Globus pallidus (tissue), 1 donor: ENCODE measurements at places on chromosomes 4 and X.

DNA sequence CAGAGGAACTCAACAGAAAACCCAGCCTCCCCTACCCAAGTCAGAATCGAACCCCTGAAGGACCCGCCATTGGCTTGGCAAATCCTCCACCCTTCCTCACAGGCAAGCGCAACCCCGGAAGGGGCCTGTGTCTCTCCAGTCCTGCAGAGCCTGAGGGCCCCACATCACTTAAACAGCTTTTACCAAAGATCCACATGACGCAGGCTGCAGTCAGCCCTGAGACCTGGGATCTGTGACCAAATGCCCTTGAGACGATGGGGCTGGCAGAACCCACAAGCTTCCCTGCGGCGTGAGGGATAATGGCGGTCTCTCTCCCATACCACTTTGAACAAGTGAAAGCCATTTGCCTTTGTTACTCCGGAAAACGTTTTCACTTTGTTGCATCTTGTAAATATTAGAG, 54.9 kb downstream of the ACOX3 start:
- no peak for DNase-seq

GRCh38 chrX:78979789-78980464, 34.7 kb downstream of the P2RY10 start:
- DNase-seq = no peak

DNA sequence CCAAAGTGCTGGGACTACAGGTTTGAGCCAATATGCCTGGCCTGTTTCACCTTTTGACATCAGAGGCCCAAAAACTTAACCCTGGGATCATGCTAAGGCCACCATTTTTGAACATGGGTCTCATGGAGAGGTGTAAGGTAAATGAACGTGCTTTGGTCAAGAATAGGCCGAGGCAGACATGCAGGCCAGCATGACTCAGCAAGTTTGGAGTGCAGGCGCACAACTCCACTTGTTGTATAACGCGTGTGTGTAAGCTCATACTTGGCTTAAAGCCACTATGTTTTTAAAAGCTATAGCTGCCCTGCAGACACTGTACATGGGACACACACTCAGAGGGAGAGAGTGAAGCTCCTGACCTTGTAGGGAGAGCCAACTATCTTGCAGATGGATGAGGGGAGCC, 43.8 kb upstream of the HPSE start:
- no peak for DNase-seq

GRCh38 chr4:65089666-65090065, 580.6 kb downstream of the EPHA5 start:
- no peak for DNase-seq

DNA sequence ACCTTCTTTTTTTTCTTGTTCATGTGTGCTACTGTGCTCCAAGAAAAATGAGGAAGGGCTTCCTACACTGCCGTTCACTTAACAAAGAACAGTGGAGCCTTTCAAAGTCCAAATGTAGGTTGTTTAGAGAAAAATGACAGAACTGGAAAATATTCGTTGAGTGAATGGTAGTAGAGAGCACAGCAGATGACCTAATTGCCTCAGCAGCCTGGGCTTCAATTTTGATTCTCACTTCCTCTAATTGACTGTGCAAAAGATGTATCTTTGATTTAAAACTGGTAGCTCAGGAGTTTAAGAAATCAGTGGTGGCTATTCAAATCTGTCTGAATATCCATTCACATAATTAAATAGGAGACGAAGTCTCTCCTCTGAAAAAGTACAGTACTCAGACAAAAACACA, 5.2 kb downstream of the NLGN4X start:
- DNase-seq = no peak

- peak; percentile 12 for DNase-seq
Observed at GRCh38 chr4:158964114-158964727, 138.7 kb upstream of the RAPGEF2 start.

DNA sequence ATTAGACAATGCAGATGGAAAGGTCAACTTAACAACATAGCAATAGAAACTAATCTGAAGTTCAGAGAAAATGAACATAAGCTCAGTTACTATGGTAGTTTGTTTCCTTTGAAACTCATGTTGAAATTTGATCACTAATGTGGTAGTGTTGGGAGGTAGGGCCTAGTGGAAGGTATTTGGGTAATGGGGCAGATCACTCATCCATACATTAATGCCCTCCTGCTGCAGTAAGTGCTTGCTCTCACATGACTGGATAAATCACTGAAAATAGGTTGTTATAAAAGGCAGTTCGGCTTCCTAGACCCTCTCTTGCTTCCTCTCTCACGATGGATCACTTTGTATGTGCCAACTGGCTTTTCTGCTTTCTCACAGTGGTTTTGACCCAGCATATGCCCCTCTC, 567.4 kb upstream of the GALNT7 start:
- no peak for DNase-seq

DNA sequence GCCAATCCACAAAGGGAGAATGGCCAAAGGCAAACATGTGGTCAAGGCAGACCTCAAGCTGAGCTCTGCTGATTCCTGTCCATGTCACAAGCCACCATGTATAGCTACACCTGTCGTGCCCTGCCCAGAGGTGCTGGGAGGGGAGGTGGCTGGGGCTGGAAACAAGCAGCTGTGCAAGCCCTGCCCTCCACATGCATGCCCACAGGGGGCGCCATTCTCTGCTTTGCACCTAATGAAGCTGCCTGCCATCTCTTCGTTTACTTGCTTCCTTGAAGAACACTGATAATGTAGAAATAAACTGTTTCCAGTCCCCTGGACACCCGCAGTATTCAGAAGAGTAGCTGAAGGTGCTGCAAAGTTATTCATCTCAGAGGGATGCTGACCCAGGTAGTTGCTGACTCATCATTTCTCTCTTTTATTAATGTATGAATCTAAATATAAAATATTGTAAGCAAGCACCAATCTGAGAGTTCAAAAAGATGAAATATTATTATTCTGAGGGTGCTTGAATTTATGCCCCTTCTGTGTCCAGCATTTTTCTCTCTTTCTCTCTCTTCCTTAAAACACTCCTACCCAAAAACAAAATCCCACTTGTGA, 278.6 kb downstream of the ADGRA3 start:
- DNase-seq = peak; percentile 47

DNA sequence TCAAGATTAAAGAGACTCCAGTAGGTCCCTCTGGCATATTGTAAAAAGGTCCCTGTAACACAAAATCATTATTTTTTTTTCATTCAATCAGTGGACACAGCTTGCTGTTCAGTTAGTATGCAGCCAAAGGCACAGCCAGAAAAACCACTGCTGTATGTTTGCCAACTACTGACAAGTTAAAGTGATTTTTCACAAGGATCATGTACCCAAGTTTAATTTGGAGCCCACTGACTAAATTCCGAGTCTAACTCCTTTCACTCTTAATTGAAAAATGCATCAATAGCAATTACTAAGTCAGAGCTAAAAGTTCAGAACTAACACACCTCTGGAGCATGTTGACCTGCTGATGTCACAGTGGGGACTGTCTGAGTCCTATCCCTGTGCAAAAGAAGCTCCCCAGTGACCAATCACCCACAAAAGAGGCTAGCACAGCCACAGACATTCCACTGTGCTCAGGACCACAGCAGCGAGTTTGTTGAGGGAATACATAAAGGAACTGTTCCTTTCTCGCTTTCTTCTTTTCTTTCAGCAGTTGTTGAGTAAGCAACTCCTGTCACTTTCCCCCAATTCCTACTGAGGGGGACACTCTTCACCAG, 60.4 kb downstream of the STX18 start:
- DNase-seq = no peak

- DNase-seq = no peak
Observed at GRCh38 chrX:101009090-101009489, 39.6 kb downstream of the ARL13A start.

GRCh38 chr4:56689201-56689969, 8.3 kb upstream of the HOPX start:
- DNase-seq = no peak

GRCh38 chr4:87865288-87865687, 32.5 kb downstream of the MEPE start:
- DNase-seq = no peak

GRCh38 chr4:137452799-137453198, 79.5 kb downstream of the PCDH18 start:
- no peak for DNase-seq
